ENCODE measurements at places on chromosomes 12 and 14. TPM values are rescaled to one million over a fixed set of nuclear protein-coding genes. Genes with fewer than 3 reads are reported as not detected.

The RNASE3 gene
- total RNA-seq = not detected

The NRIP2 gene
- total RNA-seq = 11.2 TPM

The GSG1 gene
- not detected for total RNA-seq

The CCND2 gene
- total RNA-seq = 79.8 TPM

The SLC39A2 gene
- total RNA-seq = not detected

The TDRD9 gene
- total RNA-seq = 5.1 TPM

The SYNDIG1L gene
- total RNA-seq = 0.28 TPM

The COCH gene
- total RNA-seq = 1.4 TPM

The POTEG gene
- total RNA-seq = not detected
